ENCODE measurements at places on chromosomes 1 and 21. TPM values are rescaled to one million over a fixed set of nuclear protein-coding genes. Genes with fewer than 3 reads are reported as not detected.

- no peak for DNase-seq
Measured at GRCh38 chr1:116503546-116504307, 67.1 kb downstream of the CD58 start.

GRCh38 chr1:189121941-189122340, 1355.7 kb downstream of the BRINP3 start:
- no peak for DNase-seq

- DNase-seq: no peak
Measured at GRCh38 chr1:230773396-230774033, 26.3 kb downstream of the CAPN9 start.

- peak; percentile 4 for DNase-seq
Measured at GRCh38 chr1:53550201-53550741, 91.1 kb downstream of the DMRTB1 start.

DNA sequence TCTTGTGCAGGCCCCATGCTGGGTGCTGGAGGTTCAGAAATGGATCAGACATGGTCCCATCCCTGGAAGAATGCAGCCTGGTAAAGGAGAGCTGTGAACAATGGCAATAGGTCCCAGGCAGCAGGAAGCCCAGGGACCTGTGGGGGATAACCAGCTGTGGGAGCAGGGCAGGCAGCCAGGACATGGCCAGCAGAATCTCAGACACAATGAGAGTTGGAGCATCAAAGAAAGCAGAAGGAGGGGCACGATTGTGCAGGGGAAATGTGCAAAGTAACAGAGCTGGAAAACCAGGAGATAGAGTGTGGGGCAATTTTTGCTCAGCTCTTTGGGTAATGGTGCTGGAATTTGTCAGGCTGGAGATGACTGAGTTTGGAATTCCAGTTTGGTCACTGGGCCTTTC, 44.3 kb downstream of the C8B start:
- DNase-seq: no peak

DNA sequence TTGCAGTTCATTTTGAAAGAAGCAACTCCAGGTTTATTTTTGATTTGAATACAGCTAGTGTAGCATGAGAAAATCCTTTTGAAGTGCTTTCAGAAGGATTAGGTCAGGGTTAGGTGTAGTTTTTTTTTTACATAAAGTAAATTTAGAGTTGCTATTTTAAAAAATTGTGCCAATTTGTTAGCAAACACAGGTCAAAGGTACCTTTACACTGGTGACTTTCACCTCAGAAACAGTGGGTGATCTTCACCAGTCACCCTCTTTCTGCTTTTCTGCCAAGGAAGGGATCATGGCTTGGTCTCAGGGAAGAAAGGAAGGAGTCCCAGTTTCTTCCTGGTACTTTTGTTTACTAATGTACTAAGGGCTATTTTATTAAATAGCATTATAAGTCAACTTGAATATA, 111.5 kb downstream of the SDCCAG8 start:
- DNase-seq: no peak

DNA sequence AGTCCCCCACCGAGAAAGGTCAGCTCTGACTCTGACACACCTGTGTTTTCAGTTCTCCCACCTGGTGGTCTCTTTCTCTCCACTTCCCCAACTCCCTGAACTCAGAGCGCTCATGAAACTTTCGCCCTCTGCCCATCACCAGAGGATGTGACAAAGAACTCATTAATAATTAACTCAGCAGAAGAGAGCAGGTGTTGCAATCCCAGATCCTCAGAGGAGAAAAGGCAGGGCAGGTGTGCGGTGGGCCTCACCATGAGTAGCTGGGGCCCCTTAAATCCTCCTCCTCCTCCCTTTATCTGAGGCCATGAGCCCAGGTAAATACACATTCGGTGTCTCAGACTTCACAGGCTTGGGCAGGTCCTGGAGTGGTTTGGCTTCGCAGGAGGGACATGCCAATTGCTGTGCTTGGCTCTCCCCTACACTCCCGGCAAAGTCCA, 1.7 kb upstream of the LAMB3 start:
- DNase-seq: no peak

DNA sequence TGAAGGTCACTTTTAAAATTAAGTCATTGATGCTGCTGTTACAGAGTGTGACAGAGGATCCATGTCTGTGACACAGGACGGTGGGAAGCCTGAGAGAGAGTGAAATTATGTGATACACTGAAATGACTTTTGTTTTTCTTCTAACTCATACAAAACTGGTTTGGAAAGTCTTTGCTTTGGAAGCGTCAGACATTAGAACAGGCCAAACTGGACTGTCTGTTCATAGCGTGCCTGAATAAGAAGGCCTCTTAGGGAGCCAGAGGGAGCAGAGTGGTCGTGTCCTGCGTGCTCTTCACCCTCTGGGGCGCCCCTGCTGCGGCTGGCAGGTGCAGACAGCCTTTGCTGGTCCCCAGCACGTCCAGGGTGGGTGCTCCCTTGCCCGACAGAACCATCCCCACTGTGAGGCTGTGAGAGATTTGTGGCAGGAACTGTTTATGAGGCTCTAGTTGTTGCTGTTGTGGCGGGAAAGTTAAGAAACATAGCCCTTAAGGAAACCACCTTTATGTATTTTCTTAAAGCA, 19.7 kb upstream of the PGD start:
- DNase-seq: no peak

GRCh38 chr21:35829067-35829466, 231.3 kb downstream of the SETD4 start:
- DNase-seq: no peak

- DNase-seq: no peak
Measured at GRCh38 chr1:183243161-183244050, 57.3 kb downstream of the LAMC2 start.

DNA sequence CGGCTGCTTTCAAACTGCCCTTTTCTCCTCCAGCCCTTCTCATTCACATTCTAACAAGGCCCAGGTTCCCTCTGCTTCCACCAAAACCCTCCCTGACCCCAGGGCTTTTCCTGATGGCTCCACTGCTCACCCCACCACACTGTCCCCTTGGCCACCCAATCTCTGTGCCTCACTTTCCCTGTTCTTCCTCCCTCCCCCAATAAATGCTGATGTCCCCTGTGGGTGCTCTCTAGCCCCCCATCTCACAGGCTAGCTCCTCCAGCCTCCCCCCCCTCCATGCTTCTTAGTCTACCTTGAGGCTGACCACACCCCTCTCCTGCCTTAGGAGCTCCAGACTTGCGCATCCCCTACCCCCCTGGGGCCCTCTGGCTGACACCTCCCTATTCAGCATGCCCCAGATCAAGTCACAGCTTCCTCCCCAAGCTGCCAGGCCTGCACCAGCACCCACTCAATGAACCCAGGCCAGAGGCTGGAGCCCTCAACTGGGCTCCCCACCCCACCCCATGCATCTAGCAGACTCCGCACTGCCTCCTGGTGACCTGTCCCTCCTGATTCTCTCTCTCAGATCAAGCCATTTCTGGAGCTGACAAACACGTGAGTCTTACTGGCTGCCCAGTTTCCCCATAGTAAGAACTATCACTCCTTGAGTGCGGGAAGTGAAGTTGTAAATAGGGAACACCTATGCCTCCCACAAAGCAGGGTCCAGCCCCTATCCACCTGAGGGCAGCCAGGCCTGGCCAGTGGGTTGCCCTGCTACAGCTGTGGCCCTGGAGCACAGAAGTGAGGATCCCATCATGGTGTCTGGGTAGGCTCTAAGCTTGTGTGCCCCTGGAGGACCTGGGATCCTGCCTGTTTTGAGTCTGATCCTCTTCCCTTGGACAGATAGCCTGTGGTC, 117.9 kb downstream of the DMRTB1 start:
- peak; percentile 21 for DNase-seq

DNA sequence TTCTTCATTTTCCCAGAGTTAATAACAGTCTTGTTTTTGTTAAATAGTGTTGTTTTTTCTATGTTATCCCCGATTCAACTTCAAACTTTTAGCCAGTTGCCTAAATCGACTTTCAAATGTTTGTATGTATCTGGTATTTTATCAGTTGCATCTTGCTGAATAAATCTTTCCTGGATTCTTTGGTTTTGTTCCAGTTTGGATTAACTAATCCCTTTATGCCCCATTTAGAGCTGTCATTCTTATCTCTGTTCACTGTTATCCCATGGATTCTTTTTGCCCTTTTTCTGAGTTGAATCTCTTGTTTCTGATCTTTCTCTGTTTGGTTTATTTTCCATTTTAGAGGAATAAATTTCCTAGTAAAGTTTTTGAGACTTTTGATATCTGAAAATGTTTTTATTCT, 31.1 kb upstream of the PTCH2 start:
- DNase-seq: no peak

DNA sequence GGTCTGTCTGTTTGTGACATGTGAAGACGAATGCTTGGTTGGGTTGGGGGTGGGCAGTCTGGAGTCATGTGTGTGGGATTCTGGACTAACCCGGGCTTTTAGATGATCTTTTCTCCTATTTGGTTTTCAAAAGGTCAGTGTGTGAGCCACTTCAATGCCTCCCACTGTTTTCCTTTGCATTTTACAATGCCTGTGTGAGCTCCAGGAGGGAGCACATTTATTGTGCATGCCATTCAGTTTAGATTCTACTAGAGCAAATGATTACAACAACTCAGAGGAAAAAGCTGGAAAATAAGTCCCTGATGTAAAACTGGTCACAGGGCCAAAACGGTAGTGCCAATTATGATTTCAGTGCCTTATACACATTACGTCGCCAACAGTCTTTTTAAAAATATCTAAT, 90.9 kb downstream of the LYPLAL1 start:
- no peak for DNase-seq

GRCh38 chr1:204799630-204800029, 71.0 kb upstream of the NFASC start:
- DNase-seq: no peak

GRCh38 chr21:40507978-40508377, 339.0 kb downstream of the DSCAM start:
- DNase-seq: no peak

GRCh38 chr1:78145105-78145580, 99.4 kb downstream of the GIPC2 start:
- peak; percentile 31 for DNase-seq

DNA sequence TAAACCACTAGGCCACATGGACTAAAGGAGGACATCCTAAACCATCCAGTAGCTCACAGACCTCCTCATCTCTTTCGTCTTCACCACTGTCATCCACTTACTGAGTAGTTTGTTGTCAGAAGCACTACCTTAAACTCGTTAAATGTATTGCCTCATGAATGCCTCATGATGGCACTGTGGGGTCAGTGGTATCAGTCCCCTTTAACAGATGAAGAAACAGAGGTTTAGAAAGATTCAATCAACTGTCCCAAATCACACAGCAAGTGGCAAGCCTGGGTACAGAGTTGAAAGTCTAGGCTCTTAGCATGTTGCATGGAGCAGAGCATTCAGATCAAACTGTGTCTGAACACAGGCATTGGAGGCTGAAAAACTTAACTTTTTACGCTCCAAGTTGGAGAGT, 183.6 kb upstream of the KIAA0040 start:
- no peak for DNase-seq

DNA sequence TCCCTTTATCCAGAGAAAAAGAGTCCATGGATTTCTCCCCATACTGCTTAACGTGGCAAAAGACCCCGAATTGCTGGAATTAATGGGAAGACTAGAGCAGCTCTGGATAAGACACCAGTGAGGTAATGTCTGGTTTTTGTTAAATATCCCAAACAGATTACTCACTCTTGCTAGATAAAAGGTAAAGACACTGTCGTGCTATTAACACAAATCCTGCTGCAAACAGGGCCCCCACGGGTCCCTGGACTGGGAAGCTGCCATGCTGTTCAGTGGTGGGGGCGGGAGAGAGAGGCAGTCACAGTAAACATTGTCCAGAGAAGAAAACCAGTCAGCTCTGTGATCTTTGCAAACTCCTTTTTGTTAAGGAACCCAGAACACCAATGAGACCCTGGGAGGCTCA, 15.2 kb upstream of the SRP9 start:
- DNase-seq: no peak

DNA sequence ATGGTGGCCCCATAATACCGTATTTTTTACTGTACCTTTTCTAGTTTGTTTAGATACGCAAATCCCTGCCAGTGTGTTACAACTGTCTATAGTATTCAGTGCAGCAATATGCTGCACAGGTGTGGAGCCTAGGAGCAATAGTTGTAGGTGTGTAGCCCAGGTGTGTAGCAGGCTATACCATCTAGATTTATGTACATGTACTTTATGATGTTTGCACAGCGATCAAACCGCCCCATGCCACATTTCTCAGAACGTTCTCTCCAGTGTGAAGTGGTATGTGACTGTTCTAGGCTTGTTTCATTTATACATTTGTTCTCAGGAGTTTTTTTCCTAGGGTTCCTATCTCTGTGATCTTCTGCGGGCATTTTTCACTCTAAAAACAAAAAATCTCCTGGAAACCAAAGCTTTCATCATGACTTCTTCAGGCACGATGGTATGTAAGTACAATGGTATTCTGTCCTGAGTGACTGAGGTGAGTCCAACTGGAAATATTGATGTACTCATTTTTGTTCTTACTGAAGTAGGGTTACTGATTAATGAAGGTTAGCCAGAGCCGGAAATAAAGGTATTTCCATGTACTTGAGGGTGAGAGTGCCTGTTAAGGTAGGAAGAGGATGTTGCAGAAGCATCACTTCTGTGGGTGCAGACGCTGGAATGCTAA, 153.0 kb downstream of the GABPA start:
- DNase-seq: no peak

GRCh38 chr1:50454911-50455310, 31.7 kb upstream of the DMRTA2 start:
- no peak for DNase-seq

- DNase-seq: no peak
Measured at GRCh38 chr1:246001837-246002230, 505.2 kb downstream of the SMYD3 start.

DNA sequence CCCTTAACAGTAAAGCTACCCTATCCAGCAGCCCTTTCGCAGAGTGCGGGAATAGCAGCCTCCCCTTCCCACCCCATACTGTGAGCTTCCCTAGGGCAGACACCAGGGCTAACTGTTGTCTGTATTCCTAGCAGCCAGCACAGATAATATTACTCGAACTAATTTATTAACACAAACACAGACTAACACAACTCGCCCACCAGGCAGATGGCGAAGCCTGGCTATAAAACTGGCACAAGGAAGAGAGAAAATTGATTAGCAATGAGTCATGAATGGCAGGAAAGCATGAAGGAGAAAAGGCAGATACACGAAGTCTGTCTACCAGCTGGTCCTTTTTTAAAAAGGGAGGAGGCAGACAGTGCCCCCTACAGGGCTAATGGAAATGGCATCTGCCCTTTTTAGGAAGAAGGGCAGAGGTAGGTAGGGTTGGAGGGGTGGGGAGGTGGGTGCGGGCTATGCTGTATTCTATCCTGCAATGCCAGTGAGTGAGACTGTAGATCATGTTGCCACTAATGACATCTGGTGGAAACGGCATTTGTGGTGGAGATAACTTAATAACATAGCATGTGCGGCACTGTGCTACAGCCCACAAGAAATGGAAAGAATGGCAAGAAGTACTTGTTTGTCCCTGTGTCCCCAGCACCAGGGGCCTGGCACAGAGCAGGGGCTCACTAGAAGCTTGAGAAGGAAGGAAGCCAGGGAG, 30.6 kb upstream of the CTPS1 start:
- peak; percentile 82 for DNase-seq

SLAMF8 gene
- not detected for total RNA-seq

TPTE gene
- total RNA-seq: not detected

MPL gene
- 0.15 TPM for total RNA-seq

RIPPLY3 gene
- total RNA-seq: 2.3 TPM

GCLM gene
- total RNA-seq: 11.5 TPM

RGS18 gene
- not detected for total RNA-seq

CRABP2 gene
- total RNA-seq: 186 TPM

COL24A1 gene
- total RNA-seq: 1.0 TPM

TOR3A gene
- 17.2 TPM for total RNA-seq

LIPI gene
- not detected for total RNA-seq

RIIAD1 gene
- not detected for total RNA-seq

FALEC gene
- total RNA-seq: 1.0 TPM
